ENCODE measurements at places on chromosomes 4 and X. TPM values are rescaled to one million over a fixed set of nuclear protein-coding genes. Genes with fewer than 3 reads are reported as not detected.

The GPR34 gene
- polyA plus RNA-seq = 4.4 TPM

- no peak overlapping the region for H3K4me3 ChIP-seq
- DNase-seq = no peak
Measured at GRCh38 chrX:10756441-10756840, 136.1 kb upstream of the MID1 start.

The CENPVL3 gene
- not detected for polyA plus RNA-seq

GRCh38 chr4:139726615-139727014 is 61.0 kb downstream of the MGST2 start:
- no peak for DNase-seq
- no peak overlapping the region for H3K4me3 ChIP-seq
- H3K27me3 ChIP-seq = no peaks in the 10 kb centered on the region
- no peaks in the 10 kb centered on the region for H3K4me1 ChIP-seq
- no peak overlapping the region for H3K27ac ChIP-seq

- DNase-seq = no peak
- no peaks in the 10 kb centered on the region for H3K27me3 ChIP-seq
- H3K4me1 ChIP-seq = no peaks in the 10 kb centered on the region
- H3K4me3 ChIP-seq = no peak overlapping the region
- H3K27ac ChIP-seq = no peak overlapping the region
Measured at GRCh38 chr4:100778431-100778830, 260.6 kb upstream of the EMCN start.

DNA sequence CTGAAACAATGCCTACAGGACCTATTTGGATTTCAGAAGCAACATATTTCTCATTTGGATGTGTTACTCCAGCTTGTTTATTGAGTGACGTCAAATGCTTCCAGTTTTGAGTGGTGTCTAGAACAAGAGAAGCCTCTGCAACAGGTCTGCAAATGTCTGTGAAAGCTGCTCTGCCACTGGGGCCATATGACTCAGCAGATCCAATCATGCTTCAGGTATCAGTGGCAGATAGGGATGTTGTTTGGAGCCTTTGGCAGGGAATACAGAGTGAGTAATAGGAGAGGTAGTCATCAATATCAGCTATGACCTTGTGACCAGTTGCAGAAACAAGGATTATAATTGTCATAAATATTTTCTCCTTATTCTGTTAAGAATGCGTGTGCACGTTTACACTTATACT is 141.1 kb upstream of the ZXDA start:
- H3K4me1 ChIP-seq = no peaks in the 10 kb centered on the region
- no peak for DNase-seq
- no peak overlapping the region for H3K27ac ChIP-seq
- no peak overlapping the region for H3K4me3 ChIP-seq
- H3K36me3 ChIP-seq = no peaks in the 10 kb centered on the region
- no peaks in the 10 kb centered on the region for H3K27me3 ChIP-seq

The FABP2 gene
- 0.05 TPM for polyA plus RNA-seq

DNA sequence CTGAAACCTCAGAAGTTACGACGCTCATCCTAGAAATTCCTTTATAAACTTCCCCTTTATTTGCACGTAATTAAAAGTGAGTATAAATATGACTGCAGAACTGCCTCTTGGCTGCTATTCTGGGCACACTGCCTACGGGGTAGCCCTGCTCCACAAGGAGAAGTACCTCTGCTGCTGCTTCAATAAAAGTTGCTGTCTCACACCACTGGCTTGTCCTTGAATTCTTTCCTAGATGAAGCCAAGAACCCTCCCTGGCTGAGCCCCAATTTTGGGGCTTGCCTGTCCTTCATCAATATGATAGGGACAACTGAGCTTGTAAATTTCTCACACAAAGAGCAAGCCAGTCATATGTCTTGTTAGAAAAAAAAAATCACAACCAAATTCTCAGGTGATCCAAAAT is 115.8 kb downstream of the VEGFC start:
- H3K27ac ChIP-seq = no peak overlapping the region
- no peak for DNase-seq
- no peaks in the 10 kb centered on the region for H3K36me3 ChIP-seq

GRCh38 chrX:22800806-22801205 is 199.0 kb upstream of the DDX53 start:
- no peak for DNase-seq
- no peak overlapping the region for H3K4me3 ChIP-seq
- no peaks in the 10 kb centered on the region for H3K27me3 ChIP-seq
- H3K4me1 ChIP-seq = no peaks in the 10 kb centered on the region
- no peaks in the 10 kb centered on the region for H3K36me3 ChIP-seq

GRCh38 chr4:32427566-32427965 is 1707.4 kb downstream of the PCDH7 start:
- no peak overlapping the region for H3K4me3 ChIP-seq
- no peak for DNase-seq
- no peak overlapping the region for H3K27ac ChIP-seq
- peaks cover 2% of the 10 kb centered on the region for H3K27me3 ChIP-seq
- no peaks in the 10 kb centered on the region for H3K36me3 ChIP-seq
- H3K4me1 ChIP-seq = no peaks in the 10 kb centered on the region

GRCh38 chrX:40004246-40004535 is 93.6 kb downstream of the BCOR start:
- H3K27ac ChIP-seq = no peak overlapping the region
- no peaks in the 10 kb centered on the region for H3K36me3 ChIP-seq
- H3K27me3 ChIP-seq = no peaks in the 10 kb centered on the region
- H3K4me1 ChIP-seq = no peaks in the 10 kb centered on the region
- H3K4me3 ChIP-seq = no peak overlapping the region
- no peak for DNase-seq

DNA sequence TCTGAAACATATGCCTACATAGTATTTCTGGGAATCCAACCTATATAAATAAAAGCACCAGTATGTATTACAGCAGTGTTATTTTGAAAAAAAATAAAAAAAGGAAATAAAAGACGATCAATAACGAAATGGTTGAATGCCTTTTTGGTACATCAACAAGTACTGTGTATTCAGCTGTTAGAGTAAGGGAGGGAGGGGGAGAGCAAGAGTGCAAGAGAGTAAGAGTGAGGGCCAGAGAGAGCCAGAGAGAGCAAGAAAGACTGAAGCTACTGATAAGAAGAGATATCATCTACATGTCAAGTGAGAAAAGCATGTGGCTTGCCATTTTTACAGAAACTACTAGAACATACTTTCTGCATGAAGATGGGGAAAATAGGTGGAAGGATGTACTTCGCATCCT is 1.8 kb downstream of the SPIN4 start:
- H3K27me3 ChIP-seq = no peaks in the 10 kb centered on the region
- no peaks in the 10 kb centered on the region for H3K36me3 ChIP-seq
- no peaks in the 10 kb centered on the region for H3K4me1 ChIP-seq

The SYN1 gene
- polyA plus RNA-seq = 1.9 TPM

The BEX1 gene
- polyA plus RNA-seq = 0.36 TPM
